ENCODE measurements at places on chromosomes 5 and 9.

DNA sequence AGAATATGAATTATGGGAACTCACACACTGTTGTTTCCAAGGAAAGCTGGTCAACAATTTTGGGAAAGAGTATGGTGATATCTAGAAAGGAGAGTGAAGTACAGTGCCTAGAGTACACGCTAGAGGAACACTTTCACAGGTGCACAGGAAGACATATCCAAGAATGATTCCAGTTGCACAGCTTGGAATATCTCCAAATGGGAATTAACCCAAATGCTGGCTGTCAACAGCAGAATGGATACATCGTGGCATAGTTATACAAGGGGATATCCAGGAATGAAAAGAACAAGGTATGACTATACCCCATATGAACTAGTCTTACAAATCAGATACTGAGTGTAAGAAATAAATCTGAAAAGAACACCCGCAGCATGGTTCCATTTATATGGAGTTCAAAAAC lies 231.3 kb downstream of the FSTL4 start:
- DNase-seq = no peak

DNA sequence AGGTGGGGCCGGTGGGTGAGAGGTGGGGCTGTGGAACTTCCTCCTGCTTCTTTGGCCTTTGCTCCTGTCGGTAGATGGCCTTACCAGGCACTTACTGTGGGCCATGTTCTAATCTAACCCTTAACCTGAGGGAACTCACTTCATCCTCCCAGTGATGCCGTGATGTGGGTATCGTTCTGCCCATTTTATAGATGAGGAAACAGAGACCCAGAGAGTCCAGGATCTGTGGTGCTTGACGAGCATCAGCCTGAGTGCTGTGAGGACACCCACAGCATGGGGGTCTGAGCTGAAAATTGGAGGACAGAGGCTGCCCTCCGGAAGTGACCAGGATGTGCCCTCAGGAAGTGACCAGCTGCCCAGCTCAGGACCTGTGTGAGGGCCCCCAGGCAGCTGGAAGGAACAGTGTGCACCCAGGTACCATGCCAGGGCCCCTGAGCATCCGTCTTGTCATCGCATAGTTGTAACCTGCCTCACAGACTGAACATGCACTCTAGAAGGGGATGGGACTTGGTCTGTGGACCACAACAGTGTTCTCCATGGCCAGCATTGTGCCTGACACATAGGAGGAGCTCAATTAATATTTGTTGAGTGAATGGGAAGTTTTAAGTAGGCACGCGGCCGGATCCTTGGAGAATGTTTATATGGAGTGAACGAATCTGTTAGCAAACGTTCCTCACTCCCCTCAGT lies 8.5 kb downstream of the NEK6 start:
- DNase-seq = no peak

DNA sequence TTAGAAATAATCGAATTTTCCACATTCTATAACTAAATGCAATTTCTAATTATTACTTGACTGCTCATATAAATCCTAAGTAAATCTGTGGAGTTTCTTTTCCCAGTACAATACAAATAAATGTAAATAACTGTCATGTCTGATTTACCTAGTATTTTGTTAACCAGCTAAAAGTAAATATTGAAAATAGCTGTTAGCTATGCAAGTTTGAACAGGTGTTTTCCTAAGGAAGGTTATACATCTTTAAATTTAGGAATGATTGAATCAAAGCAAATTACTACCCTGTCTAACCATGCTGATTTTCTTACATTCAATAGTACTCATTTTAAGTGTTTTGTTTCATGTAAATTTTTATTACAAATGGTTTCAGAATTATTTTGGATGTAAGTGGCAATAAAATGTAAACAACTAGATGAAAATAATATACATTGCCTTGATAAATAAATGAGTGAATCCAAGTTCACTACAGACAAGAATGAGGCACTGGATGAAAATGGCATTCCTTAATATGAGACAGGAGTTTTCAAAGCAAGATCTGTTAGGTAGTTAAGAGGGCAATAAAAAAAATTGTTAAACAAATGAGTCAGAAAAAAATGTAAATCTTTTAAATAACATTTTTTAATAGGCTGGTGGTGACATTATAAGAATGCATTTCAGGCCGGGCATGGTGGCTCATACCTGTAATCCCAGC lies 15.8 kb downstream of the MCIDAS start:
- DNase-seq = no peak

GRCh38 chr5:1481266-1481958 lies 36.2 kb upstream of the SLC6A3 start:
- DNase-seq = no peak

- no peak for DNase-seq
Observed at GRCh38 chr5:68480335-68480940, 264.9 kb downstream of the PIK3R1 start.
